ENCODE measurements at places on chromosomes 7 and 10. TPM values are rescaled to one million over a fixed set of nuclear protein-coding genes. Genes with fewer than 3 reads are reported as not detected.

DNA sequence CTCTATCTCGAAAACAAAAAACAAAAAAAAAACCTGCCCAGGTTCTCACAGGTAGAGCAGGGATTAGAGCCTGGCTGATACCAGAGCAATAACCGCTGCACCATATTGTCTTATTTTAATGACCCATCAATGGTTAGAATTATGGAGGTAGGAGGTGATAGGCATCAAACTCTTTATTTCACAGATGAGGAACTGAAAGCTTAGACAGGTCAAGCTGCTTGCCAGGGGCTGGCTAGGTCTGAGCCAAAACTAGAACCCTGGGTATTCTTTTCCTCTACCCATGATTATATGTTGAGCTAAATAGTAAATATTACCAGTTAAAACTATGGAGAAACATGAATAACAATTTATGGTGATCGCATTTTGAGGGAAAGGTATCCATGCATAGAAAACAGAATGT lies 2.0 kb upstream of the PPP1R3C start:
- no peak for DNase-seq

GRCh38 chr10:68900427-68901104 lies 549 bp upstream of the DDX50 start:
- DNase-seq: no peak

GRCh38 chr10:80870282-80870681 lies 332.6 kb downstream of the SH2D4B start:
- DNase-seq: no peak

DNA sequence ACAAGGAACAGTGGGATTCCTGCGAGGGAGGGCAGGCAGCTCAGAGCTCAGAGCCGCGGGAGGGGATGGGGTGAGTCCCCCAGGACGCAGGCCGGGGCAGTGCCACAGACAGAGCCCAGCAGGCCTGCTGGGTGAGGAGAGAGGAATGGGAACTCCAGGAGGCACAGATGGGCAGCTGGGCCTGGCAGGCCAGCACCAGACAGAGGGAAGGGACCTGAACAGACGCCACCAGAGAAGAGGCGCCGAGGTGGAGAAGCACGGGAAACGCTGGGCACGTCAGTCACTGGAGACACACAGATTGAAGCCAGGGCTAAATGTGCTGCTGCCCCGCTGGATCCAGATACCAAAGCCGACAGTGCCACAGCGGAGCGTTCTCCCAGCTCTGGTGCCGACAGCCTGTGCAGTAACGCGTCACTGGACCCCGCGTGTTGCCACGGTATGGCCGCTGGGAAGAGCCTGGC lies 225.8 kb downstream of the MAD1L1 start:
- DNase-seq: no peak

DNA sequence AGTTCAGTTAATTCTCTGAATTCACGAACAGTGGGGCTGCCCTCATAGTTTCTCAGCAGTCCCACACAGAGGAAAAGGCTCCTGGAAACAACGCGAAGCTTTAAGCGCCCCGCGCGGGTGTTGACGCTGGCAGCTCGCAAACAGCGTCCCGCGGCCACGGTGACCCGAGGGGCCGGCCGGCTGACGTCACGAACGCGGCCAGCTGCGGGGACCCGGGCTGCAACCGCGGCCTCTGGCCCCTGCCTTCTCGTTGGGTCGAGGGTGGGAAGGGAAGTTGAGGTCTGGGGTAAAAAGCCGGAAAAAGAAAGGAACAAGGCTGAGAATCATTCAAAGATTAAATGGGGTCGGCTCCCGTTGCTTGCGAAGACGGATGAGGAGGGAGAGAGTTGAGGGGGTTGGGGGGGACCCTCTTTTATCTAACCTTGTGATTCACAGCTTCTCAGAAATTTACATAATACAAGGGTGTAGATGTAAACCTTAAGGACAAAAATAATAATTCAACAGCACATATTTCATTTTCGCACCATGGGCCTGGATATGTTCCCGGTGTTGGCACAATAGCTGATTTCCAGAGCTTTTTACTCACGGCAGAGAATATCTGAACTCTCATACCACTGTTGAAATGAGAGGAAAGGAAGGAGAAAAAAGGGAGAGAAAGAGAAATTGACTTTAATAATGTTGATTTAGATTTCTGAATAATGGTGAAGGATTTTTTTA lies 7.3 kb upstream of the FEZF1 start:
- no peak for DNase-seq

DNA sequence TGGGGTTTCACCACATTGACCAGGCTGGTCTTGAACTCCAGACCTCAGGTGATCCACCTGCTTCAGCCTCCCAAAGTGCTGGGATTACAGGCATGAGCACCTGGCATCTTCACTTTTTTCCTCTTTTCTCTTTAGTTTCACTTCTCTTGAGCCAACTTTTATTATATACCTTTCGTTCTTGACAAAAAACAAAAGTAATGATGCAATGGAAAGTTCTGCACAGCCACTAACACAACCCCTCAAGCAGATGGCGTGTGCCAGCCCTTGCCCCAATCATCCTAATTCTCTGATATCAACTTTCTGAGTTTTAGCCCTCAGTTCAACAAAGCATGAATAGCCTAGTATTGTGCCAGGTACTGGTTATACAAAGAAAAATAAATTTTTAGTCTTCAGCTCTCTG lies 223.6 kb downstream of the CHCHD3 start:
- no peak for DNase-seq

GRCh38 chr10:24344279-24344678 lies 135.3 kb downstream of the KIAA1217 start:
- peak; percentile 48 for DNase-seq

DNA sequence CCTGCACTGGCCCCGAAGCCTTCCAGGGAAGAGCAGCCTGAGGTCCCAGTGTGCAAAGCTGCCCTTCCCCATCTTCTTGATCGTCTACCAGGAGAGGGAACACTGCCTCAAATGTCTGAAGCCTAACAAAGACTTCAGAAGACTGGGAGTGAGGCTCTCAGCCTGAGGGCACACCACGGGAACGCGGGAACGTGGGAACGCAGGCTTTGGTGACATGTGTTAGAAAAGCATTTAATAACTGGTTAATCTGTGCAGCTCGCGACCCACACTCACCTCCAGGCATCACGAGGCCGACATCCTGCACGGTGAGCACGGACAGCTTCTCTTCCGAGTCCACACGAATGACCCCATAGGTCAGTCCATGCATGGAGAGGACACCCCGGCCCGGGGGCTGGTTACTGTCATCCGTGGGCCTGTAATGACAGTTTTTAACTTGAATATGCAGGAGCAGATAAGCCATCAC lies 234.0 kb downstream of the ZMYND11 start:
- no peak for DNase-seq

The ANK3 gene
- 89.1 TPM for polyA plus RNA-seq

The PON1 gene
- polyA plus RNA-seq: 2.3 TPM

The PRSS37 gene
- 0.34 TPM for polyA plus RNA-seq

The ZNF503 gene
- 17.8 TPM for polyA plus RNA-seq

The TMEM236 gene
- 34.3 TPM for polyA plus RNA-seq

The SLC39A12 gene
- polyA plus RNA-seq: 0.03 TPM

The PTF1A gene
- polyA plus RNA-seq: not detected
